Cardiac fibroblast (primary cell): ENCODE measurements at places on chromosomes 11 and 22.

DNA sequence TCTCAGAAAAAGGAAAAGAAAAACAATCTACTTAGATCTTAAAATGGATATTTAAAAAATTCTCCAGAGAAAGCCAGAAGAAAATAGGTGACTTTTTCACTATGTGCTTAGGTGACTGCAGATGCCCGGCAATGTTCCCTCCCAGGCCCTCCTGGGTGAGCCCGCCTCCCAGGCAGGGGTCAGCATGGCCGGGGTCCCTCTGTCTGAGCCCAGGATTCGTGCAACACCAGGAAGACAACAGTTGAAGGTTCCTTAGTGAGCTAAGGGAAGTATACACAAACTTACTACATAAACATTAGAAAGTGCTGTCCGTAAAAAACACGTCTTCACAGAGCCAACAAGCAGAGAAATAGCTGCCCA lies 11.6 kb downstream of the MAPK8IP2 start:
- no peak for DNase-seq

- no peak for DNase-seq
Measured at GRCh38 chr11:79520086-79520485, 79.3 kb upstream of the TENM4 start.

GRCh38 chr22:44482776-44483175 lies 15.3 kb downstream of the RTL6 start:
- DNase-seq, result peak; percentile 65

- DNase-seq, result no peak
Measured at GRCh38 chr11:134637091-134638015, 225.3 kb upstream of the B3GAT1 start.

DNA sequence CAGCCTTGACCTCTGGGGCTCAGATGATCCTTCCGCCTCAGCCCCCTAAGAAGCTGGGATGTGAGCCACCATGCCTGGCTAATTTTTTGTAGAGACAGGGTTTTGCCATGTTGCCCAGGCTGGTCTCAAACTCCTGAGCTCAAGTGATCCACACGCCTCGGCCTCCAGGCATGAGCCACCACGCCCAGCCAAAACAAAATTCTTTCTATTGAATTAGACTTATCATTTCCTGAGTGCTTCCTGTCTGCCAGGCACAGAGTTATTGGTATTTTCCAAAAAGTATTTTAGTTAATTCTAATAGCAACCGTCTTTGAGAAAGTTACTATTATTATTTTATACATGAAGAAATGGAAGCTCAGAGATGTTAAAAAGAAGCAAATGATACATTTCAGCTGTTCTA lies 61.4 kb upstream of the LMO2 start:
- no peak for DNase-seq

GRCh38 chr11:61152816-61153592 lies 8.2 kb downstream of the VPS37C start:
- DNase-seq, result peak; percentile 82

DNA sequence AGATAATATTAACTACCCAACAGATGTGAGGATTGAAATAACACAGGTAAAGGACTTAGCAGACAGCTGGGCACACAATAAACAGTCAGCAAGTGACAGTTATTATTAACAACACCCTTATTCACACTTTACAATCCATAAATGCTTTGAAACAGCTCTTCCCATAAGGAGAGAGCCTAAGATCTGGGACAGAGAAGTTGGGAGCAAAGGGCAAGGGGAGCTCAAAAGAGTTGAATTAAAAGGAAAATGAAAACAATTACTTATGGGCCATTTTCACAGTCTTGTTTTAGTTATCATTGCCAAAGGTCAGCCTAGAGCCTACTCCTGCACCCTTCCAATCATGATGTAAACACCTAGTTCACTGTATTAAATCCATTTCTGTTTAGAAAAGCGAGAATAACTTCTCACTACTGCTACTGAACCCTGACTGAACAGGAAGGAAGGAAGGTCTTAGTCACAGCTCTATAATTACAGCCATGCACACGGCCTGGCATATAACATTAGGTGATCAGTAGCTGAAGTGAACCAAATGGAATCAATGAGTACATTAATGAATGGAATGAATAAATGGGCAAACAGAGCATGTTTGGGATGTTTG lies 111.3 kb downstream of the PLEKHA7 start:
- DNase-seq, result no peak

- DNase-seq, result no peak
Measured at GRCh38 chr22:40610329-40610850, 26.1 kb downstream of the MRTFA start.

GRCh38 chr11:68032997-68033707 lies 2.7 kb downstream of the NDUFS8 start:
- DNase-seq, result no peak

DNA sequence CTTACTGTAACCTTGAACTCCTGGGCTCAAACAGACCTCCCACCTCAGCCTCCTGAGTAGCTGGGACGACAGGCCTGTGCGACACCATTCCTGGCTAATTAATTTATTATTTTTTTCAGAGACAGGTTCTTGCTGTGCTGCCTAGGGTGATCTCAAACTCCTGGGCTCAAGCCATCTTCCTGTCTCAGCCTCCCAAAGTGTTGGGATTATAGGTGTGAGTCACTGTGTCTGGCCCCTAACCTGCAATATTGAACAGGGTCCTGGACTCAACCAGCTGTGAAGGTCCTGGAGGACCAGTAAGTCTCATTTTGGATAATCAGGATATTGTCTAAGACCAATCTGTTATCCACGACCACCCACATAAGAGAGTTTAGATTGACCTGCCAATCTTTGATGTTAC lies 15.2 kb downstream of the CCDC134 start:
- DNase-seq, result no peak

- DNase-seq, result no peak
Measured at GRCh38 chr11:34166806-34167740, 61.6 kb downstream of the NAT10 start.

GRCh38 chr22:23402275-23403151 lies 177.6 kb downstream of the IGLL1 start:
- peak; percentile 56 for DNase-seq

DNA sequence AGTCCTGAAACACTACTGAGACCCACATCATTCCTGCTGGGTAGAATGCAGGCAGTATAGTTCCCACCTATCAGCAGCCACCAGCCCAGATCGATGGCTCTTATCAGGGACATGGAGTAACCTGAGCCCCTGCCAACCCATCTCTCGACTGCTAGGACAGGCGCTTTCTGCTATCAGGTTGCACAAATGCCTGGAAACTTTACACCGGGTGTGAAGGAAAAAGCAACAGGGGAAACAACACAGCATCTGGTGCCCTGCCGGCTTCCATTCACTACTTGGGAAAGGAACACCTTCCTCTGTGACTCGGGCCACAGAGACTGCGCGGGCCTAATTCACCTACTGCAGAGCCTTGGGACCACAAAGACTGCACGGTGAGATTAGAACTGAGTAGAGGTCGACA lies 18.5 kb downstream of the RBFOX2 start:
- no peak for DNase-seq

GRCh38 chr11:46130286-46130940 lies 9.2 kb upstream of the PHF21A start:
- no peak for DNase-seq

GRCh38 chr11:95711945-95712221 lies 77.7 kb downstream of the FAM76B start:
- no peak for DNase-seq

DNA sequence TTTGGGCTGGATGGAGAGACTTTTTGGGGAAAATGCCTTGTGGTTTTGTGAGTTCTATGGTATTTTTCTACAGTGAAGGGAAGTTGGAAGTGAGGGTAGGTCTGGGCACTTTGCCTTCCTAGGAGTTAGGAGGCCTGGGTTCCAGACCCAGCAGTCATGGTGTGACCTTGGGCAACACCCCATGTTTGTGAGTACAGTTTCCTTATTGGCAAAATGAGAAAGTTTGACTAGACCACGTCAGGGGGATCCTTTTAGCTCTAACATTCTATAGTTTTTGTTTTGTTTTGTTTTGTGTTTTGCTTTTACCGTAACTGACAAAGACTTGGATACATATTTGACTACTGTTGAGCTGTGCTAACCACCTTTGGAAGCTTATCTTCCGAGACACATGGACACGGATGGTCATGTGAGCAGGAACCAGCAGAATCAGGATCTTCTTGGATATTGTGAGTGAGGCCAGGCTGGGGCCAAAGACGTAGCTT lies 109.0 kb downstream of the PKNOX2 start:
- DNase-seq, result no peak

DNA sequence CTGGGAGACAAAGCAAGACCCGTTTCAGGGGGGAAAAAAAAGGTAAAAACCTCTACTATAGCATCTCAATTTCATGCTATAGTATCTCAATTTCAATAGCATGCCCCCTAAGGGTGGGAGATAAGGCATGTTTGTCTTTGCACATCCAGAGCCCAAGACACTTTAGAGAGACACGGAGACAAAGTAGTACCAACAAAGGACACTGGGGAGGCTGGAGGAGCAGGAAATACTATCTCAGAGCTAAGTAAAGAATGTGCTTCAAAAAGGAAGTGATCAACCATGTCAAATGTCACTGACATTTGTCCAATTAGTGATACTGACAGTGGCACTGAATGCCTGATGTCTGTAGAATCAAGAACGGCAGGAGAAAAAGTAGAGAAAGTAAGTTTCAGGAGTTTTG lies 68.6 kb downstream of the RRAS2 start:
- DNase-seq, result no peak

GRCh38 chr11:99814021-99814420 lies 793.3 kb downstream of the CNTN5 start:
- DNase-seq, result no peak

DNA sequence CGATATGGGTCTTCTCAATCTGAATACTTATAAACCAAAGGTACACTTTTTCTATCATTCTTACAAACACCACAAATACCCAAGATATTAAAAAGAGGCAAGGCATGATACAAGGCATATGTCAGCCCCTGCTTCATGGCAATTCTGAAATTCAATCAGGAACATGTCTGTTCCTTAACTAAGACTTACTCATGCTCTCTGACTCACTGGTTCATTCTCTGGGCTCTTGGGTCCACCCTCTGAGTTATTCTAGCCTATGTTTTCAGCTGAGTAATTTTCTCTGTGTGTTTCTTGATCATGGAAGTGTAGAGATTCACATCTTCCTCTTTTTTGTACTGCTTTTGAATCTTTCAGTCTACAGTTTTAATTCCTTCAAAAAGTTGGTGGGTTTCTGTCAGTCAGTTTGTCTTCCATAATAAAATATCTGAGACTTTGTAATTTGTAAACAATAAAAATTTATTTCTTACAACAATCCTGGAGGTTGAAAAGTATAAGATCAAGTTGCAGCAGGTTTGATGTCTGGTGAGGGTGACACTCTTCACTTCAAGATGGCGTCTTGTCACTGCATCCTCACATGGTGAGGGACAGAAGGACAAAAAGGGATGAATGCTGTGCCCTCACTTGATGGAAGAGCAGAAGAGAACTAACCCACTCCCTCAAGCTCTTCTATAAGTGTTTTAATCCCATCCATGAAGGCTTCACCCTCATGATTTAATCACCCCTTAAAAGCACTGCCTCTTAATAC lies 211.7 kb downstream of the FAM76B start:
- peak; percentile 45 for DNase-seq
